ENCODE measurements at places on chromosomes 16 and 17.

GRCh38 chr16:21163576-21163975 is 5.1 kb downstream of the LDAF1 start:
- DNase-seq = no peak

DNA sequence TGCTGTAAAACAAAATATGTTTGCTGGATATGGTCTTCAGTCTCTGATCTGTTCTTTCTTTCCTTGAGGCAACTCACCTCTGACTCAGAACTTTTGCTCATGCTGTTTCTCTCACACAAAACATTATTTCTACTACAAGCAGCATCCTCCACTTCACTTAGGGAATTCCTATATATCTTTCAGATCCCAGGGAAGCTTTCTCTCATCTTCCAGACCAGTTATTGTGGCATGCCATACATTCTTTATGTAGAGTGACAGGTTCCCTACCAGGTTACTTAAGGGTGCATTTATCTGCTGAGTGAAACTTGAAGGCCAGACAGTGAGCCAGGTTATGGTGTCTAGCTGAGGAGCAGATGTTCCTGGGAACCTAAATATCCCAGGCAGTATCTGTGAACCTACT is 1226.0 kb downstream of the CDH8 start:
- DNase-seq = no peak

DNA sequence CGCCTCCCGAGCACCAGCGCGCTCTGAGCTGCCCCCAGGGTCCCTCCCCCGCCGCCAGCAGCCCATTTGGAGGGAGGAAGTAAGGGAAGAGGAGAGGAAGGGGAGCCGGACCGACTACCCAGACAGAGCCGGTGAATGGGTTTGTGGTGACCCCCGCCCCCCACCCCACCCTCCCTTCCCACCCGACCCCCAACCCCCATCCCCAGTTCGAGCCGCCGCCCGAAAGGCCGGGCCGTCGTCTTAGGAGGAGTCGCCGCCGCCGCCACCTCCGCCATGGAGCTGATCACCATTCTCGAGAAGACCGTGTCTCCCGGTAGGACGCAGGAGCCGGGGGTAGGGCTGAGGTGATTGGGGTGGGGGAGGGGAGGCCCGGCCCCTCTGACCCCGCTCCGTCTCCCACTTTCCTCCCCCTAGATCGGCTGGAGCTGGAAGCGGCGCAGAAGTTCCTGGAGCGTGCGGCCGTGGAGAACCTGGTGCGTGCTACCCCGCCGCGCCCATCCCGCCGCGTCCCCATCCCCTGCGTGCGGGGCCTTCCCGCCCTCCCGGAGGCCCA is 329 bp downstream of the KPNB1 start:
- DNase-seq = no peak

DNA sequence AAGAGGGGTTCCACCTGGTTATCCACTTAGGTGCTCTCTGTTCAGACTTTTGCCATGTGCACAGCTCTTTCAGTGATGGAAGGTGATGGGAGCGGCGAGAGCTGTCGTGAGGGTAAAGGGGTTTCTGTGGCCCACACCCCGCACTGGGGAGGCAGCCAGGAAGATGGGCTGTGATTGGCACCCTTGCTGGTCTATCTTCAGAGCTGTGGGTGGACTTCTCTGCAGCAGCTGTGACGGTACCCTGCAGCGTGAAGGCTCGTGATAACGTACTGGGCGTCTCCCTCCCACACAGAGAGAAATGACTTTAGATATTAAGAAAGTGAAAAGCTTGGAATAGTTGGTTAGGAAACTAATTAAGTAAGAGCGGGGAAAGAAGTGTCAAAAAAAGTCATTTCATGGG is 45.8 kb downstream of the MPRIP start:
- no peak for DNase-seq

GRCh38 chr16:51050377-51050706 is 100.7 kb downstream of the SALL1 start:
- DNase-seq = no peak

DNA sequence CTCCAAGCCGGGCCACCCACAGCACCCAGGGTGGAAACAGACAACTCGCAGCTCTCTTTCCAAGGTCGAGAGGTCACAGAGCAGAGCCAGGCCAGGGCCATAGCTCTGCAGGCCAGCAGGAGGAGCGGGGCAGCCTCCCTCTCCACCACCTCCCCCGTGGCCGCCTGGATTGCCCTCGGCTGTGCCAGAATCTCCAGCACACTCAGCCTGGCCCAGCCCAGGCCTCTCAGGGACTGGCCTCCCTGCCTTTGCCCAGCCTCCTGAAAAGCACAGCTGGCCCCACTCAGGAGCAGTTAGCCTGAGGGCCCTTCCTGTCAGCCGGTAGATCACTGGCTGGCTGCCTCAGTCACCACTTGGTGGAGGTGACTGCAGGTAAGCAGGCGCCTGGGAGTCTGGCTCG is 85.8 kb upstream of the SEC14L1 start:
- no peak for DNase-seq

GRCh38 chr16:28264656-28265055 is 27.7 kb upstream of the SBK1 start:
- DNase-seq = no peak

DNA sequence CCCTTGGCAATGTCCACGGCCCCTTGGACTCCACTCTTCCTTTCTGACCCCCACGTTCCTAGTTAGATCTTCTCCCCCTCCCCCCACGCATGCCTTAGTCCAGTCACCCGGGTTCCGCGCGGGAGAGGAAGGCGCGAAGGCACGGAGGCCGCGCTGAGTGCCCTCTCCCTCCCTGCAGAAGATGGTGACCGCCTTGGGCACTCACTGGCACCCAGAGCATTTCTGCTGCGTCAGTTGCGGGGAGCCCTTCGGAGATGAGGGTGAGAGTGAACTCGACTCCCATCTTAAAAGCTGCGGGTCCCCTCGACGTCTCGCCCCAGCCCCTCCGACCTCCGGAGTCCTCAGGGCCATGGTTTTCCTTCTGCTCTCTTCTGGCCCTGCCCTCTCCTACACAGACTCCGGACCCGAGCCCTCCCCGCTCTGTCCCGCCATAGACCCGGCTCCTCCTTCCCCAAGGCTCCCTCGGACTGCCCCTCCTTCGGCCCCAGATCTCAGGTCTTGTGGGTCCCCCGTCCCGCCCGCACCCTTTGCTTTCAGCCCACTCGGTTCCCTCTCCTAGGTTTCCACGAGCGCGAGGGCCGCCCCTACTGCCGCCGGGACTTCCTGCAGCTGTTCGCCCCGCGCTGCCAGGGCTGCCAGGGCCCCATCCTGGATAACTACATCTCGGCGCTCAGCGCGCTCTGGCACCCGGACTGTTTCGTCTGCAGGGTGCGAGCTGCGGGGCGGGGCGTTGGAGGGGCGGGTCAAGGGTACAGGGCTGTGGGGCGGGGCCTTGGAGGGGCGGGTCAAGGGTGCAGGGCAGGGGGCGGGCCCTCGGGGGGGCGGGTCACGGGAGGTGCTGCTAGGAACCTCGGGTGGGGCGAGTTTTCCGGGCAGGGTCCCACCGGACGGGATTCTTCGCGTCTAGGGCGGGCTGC is 4.6 kb downstream of the TGFB1I1 start:
- DNase-seq = peak; percentile 47

GRCh38 chr17:29615492-29616299 is 7.0 kb downstream of the CORO6 start:
- DNase-seq = peak; percentile 68

GRCh38 chr17:77834170-77835115 is 124.1 kb upstream of the TNRC6C start:
- peak; percentile 63 for DNase-seq
